ENCODE measurements at places on chromosomes 6 and 20.

GRCh38 chr6:154605882-154606370 lies 95.4 kb upstream of the CNKSR3 start:
- no peak for DNase-seq

DNA sequence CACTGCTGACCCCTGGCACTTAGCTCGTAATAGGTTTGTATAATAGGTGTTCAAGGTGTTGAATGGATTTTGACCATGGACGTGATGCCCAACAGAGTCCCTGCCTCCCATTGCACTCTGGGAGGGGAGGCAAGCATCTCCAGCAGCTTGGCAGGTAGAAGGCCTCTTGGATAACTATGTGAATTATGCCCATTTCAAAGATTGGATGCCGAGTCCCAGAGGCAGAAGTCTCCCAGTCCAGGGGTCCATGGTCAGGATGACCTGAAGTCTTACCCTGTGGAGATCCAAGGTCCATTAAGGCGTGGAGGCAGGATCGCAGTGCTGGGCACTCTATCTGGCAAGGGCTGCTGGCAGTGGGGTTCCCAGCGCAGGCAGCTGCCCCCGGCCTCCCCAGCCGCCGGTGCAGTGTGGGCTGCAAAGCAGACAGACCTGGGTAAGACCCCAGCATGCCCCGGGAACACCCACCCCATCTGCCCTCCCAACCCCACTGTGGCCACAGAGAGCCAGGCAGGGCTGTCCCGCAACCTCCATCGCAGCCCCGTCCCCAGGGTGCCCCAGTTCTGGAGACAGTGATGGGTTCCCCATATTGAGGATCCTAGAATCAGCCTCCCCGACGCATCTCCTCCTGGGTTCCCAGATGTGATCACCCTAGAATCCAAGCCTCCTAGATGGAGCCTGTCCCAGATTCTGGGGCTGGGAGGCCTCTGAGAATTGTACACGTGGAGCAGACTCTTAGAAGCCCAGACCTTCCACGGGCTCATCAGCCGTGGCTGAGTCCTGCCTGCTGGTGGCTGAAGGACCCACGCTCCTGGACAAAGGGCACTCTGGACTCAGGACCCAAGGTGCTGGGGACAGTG lies 44.6 kb downstream of the APCDD1L start:
- DNase-seq = no peak

DNA sequence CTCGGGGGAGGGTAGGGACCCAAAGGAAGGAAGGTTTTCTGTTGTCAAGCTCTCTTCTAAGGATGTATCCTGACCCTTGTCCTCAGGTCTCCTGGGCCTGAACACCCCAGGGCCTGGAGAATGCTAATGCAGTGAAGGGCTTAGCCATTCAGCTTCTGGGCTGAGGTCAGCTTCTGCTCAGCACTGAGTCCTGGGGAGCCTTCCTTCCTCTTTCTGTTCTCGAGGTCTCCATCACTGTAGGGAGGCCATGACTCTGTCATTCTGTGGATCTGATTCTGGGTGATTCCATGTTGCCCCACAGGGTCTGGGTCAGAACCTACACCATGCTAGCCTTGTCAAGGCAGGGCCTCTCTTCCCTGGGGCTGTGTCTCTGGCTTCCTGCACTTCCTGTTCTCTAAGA lies 712.7 kb downstream of the DHX35 start:
- no peak for DNase-seq

DNA sequence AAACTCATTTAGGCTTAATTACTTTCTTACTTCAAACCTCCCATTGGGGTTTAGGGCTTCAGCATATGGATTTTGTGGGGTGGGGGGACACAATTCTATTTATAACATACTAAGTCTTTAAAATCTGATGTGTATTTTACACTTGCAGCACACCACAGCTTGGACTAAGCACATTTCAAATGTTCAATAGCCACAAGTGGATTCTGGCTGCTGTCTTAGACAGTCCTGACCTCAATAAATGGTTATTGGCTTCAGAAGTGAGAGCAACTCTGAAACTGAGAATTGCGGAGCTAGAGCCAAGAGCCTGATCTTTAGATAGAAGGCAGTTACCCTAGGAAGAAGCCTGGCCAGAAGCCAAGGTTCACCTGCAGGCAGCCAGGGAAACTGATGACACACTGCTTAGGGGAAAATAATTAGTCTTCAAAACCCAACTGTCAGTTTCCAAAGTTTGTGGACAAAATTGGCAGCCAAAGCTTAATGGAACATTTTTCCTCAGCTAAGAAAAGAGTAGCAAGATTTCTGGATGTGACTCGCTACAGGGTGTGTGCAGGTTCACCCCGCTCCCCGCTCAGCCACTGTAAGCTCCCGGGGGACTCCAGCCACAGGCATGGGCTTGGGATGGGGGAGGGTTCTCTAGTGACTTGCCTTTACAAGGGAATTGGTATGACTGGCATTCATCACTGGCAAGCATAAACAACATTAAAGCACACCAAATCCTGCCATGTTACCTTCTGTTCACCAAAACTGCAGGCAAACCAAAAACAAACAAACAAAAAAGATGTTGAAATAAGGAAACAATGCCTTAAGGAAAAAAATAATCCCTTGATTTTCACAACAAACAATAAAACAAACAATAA lies 219.8 kb downstream of the TFAP2A start:
- DNase-seq = no peak

- no peak for DNase-seq
Observed at GRCh38 chr6:40620574-40621240, 33.5 kb upstream of the LRFN2 start.

DNA sequence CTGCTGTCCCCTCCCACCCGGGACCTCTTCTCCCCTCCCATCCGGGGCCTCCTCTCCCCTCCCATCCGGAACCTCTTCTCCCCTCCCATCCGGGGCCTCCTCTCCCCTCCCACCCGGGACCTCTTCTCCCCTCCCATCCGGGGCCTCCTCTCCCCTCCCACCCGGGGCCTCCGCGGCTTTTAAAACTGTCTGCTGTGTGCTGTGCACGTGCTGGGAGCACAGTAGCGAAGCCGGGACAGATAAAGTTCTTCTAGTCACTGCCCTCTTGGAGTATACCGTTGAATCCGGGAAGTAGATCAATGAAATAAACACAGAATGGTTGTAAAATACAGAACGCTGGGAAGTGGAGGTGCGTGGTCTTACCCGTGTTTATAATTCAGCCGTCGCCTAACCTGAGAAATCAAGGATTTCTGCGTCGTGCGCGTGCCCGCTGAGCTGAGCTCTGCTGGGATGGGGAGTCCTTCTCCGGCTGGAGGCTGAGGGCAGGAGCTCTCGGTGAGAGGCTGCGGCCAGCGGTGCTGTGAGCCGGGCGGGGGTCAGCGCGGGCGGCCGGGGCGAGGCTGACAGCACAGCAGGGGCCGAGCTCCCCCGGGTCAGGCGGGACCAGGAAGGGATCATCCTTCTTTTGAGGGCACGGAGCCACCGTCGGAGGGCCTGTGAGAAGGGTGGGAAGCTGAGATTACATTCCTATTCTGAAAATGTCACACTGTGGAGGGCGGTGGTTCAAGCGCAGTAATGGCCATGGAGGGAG lies 19.6 kb upstream of the KIF25 start:
- DNase-seq = no peak

DNA sequence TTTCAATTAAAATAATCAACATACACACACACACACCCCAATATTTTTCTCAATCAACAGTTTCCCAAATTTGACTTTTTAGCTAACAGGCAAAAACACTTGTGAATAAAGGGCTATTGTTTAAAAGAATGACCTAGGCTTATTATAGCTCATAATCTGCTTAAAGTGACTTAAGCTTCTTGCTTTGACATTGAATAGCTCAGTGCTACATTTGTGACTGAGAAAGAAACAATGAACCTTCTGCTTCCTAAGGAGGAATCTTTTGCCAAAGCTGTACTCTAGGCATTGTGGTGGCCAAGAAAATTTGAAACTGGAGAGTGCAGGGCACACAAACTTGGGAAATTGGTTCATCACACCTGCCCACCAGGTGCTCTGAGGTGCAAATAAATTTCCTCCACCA lies 282.0 kb downstream of the SYNE1 start:
- DNase-seq = no peak
